ENCODE measurements at places on chromosomes 16 and 17. TPM values are rescaled to one million over a fixed set of nuclear protein-coding genes. Genes with fewer than 3 reads are reported as not detected.

GRCh38 chr16:85472514-85472913 is 140.6 kb upstream of the GSE1 start:
- H3K27me3 ChIP-seq = no peaks in the 10 kb centered on the region
- H3K4me3 ChIP-seq = no peak overlapping the region
- no peaks in the 10 kb centered on the region for H3K36me3 ChIP-seq
- peaks cover 17% of the 10 kb centered on the region for H3K4me1 ChIP-seq
- no peak overlapping the region for H3K27ac ChIP-seq

- no peak overlapping the region for H3K27ac ChIP-seq
- peaks cover 28% of the 10 kb centered on the region for H3K4me1 ChIP-seq
- no peaks in the 10 kb centered on the region for H3K36me3 ChIP-seq
- no peak overlapping the region for H3K4me3 ChIP-seq
- no peak for DNase-seq
Observed at GRCh38 chr17:43465049-43465448, 18.7 kb upstream of the DHX8 start.

- H3K4me3 ChIP-seq = no peak overlapping the region
- no peak overlapping the region for H3K27ac ChIP-seq
- no peaks in the 10 kb centered on the region for H3K27me3 ChIP-seq
- H3K4me1 ChIP-seq = no peaks in the 10 kb centered on the region
Observed at GRCh38 chr16:50657241-50657640, 23.9 kb downstream of the SNX20 start.

GRCh38 chr16:75333721-75334163 is 82.3 kb upstream of the BCAR1 start:
- no peak overlapping the region for H3K4me3 ChIP-seq
- H3K27ac ChIP-seq = no peak overlapping the region
- DNase-seq = no peak
- no peaks in the 10 kb centered on the region for H3K27me3 ChIP-seq

DNA sequence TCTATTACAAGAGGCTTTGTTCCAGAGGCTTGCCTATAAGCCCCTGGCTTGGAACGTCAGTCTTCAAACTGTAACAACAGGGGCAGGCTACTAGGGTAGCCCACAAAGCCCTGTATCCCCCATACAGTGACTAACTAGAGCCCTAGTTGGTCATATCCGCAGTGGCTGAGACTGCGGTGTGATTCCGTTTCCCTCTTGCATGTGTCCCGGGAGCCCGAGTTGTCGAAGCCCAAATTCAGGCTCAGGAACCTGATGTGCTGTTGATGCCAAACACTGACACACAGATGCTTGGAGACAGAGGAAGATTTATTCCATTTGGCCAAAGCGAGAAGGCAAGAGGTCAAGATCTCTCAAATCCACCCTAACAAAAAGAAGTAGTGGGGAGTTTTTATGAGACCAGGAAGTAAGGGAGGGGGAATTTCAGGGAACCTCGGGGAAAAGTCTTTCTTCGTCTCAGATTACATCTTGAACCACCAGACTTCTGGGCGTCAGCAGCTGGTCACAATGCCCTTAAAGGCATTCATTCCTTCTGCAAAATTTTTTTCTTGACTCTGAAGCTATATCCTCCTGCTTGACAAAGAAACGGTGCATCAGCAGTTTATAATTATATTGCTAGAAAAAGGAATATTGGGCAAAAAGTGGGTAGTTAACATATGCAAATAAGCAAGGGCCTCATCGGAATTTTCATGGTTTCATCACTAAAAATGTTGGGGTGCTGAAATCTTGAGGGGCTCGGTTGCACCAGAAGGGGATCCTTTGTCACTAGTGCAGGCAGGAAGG is 879 bp downstream of the SLFN5 start:
- H3K4me1 ChIP-seq = peaks cover 30% of the 10 kb centered on the region
- DNase-seq = peak; percentile 86
- no peaks in the 10 kb centered on the region for H3K27me3 ChIP-seq
- H3K4me3 ChIP-seq = peak overlapping the region; percentile 98
- H3K27ac ChIP-seq = peak overlapping the region; percentile 100
- H3K36me3 ChIP-seq = peaks cover 13% of the 10 kb centered on the region

DNA sequence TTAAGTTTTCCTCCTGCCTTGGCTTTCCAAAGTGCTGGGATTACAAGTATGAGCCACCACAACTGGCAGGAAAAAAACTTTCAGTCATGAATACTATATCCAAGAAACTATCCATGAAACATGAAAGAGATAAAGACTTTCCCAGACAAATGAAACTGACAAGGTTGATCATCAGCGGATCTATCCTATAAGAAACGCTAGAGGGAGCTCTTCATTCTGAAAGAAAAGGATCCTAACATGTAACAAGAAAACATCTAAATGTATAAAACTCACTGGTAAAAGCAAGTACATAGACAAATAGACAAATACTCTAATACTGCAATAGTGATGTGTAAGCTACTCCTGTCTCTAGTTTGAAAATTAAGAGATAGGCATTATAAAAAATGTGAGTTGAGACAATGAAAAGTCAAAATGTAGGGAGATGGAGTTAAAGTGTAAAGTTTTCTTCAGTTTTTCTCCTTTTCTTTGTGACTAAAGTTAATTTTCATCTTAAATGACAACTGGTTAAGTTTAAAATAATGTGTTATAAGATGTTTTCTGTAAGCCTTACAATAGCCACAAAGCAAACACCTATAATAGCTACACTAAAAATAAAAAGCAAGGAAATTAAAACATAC is 79.6 kb upstream of the TEKT1 start:
- no peak overlapping the region for H3K4me3 ChIP-seq
- no peaks in the 10 kb centered on the region for H3K36me3 ChIP-seq
- H3K27me3 ChIP-seq = no peaks in the 10 kb centered on the region
- H3K4me1 ChIP-seq = no peaks in the 10 kb centered on the region
- H3K27ac ChIP-seq = no peak overlapping the region

DNA sequence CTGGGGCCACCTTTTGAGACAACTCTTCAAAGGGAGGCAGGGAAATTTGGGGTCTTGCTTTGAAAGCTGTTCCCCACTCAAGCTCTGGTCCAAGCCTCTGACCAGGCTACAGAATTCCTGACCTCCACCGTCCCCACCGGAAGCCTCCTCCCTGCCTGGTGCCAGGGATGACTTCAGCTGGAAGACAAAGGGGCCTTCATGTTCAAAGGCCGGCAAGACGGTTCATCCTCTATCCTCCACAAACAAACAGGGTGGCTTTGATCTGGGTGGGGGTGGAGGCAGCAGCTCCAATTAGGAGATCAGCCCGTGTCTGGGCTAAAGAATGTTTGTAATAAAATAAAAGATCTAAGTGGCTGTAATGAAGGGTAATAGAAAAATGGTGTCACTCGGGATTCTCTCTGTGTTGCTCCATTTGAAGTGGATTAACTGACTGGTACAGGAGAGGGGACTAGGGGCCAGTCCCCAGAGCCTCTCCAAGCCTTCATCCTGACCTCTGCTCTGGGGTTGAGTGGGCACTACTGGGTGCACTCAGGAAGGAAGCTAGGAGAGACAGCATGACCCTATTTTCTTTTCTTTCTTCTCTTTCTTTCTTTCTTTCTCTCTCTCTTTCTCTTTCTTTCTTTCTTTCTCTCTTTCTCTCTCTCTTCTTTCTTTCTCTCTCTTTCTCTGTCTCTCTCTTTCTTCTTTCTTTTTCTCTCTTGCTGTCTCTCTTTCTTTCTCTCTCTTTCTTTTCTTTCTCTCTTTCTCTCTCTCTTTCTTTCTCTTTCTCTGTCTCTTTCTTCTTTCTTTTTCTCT is 27.5 kb upstream of the NKD1 start:
- H3K4me3 ChIP-seq = no peak overlapping the region
- no peaks in the 10 kb centered on the region for H3K36me3 ChIP-seq
- no peak overlapping the region for H3K27ac ChIP-seq
- H3K4me1 ChIP-seq = no peaks in the 10 kb centered on the region
- H3K27me3 ChIP-seq = no peaks in the 10 kb centered on the region
- no peak for DNase-seq

GRCh38 chr17:41185001-41185400 is 290 bp upstream of the KRTAP4-1 start:
- peak; percentile 5 for DNase-seq
- no peaks in the 10 kb centered on the region for H3K4me1 ChIP-seq
- H3K27ac ChIP-seq = no peak overlapping the region
- no peaks in the 10 kb centered on the region for H3K36me3 ChIP-seq
- no peak overlapping the region for H3K4me3 ChIP-seq

GRCh38 chr16:2777903-2778629 is 986 bp upstream of the ELOB start:
- DNase-seq = peak; percentile 67
- peak overlapping the region; percentile 93 for H3K27ac ChIP-seq
- 0 out of 2 replicates have a peak, but pooled peaks cover 6% of the 10 kb centered on the region for H3K36me3 ChIP-seq
- peaks cover 17% of the 10 kb centered on the region for H3K4me1 ChIP-seq
- H3K4me3 ChIP-seq = peak overlapping the region; percentile 77

- H3K4me3 ChIP-seq = no peak overlapping the region
- no peaks in the 10 kb centered on the region for H3K36me3 ChIP-seq
- H3K27me3 ChIP-seq = peaks cover 3% of the 10 kb centered on the region
- no peaks in the 10 kb centered on the region for H3K4me1 ChIP-seq
- no peak for DNase-seq
Observed at GRCh38 chr17:10398352-10398751, 23.4 kb downstream of the MYH8 start.

- no peaks in the 10 kb centered on the region for H3K4me1 ChIP-seq
- no peaks in the 10 kb centered on the region for H3K36me3 ChIP-seq
- no peak overlapping the region for H3K27ac ChIP-seq
Observed at GRCh38 chr16:867421-868385, 67.2 kb upstream of the GNG13 start.

Gene PSMB10
- 24.8 TPM for total RNA-seq

All from GM23248 (cell line).